ENCODE measurements at places on chromosomes 12 and 14.
A peak's percentile ranks its signal among the peaks of the same experiment; 100 is the strongest.

GRCh38 chr12:26047401-26048226 is 77.2 kb downstream of the BHLHE41 start:
- H3K27me3 ChIP-seq: no peaks in the 10 kb centered on the region
- H3K4me1 ChIP-seq: no peaks in the 10 kb centered on the region
- no peak for ATAC-seq
- H3K36me3 ChIP-seq: no peaks in the 10 kb centered on the region
- no peak overlapping the region for H3K4me3 ChIP-seq

- ATAC-seq: no peak
- no peak overlapping the region for H3K27ac ChIP-seq
- H3K4me3 ChIP-seq: no peak overlapping the region
- peaks cover 33% of the 10 kb centered on the region for H3K36me3 ChIP-seq
- H3K4me1 ChIP-seq: no peaks in the 10 kb centered on the region
Observed at GRCh38 chr14:73576391-73576790, 7.4 kb downstream of the ACOT2 start.

- no peak overlapping the region for H3K27ac ChIP-seq
- no peak for ATAC-seq
- peaks cover 6% of the 10 kb centered on the region for H3K4me1 ChIP-seq
Observed at GRCh38 chr14:48710133-48710532, 876.0 kb downstream of the RPS29 start.

DNA sequence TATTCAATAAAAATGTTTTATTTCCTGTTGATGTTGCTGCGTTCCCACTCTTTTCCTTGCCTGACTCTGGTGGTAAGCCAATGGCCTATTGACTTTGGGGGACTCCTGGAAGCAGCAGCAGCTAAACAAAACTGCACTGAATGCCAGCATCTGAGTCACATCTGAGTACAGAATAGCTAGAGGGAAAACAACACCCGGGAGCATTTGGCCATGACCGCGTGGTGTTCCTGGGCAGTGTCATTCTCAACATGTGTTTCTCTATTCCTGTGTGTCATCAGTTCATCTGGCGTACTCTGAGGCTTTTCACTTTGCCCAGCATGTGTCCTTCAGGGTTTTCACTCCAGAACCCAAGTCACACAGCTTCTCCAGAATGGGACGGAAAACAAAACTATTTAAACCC is 238.8 kb downstream of the PAWR start:
- no peaks in the 10 kb centered on the region for H3K36me3 ChIP-seq
- no peak for ATAC-seq
- no peaks in the 10 kb centered on the region for H3K27me3 ChIP-seq
- H3K4me3 ChIP-seq: no peak overlapping the region
- H3K27ac ChIP-seq: no peak overlapping the region
- no peaks in the 10 kb centered on the region for H3K4me1 ChIP-seq

- H3K4me3 ChIP-seq: no peak overlapping the region
- H3K27me3 ChIP-seq: no peaks in the 10 kb centered on the region
- peaks cover 17% of the 10 kb centered on the region for H3K36me3 ChIP-seq
- no peak overlapping the region for H3K27ac ChIP-seq
- no peak for ATAC-seq
Observed at GRCh38 chr12:50006754-50007442, 18.4 kb downstream of the RACGAP1 start.

DNA sequence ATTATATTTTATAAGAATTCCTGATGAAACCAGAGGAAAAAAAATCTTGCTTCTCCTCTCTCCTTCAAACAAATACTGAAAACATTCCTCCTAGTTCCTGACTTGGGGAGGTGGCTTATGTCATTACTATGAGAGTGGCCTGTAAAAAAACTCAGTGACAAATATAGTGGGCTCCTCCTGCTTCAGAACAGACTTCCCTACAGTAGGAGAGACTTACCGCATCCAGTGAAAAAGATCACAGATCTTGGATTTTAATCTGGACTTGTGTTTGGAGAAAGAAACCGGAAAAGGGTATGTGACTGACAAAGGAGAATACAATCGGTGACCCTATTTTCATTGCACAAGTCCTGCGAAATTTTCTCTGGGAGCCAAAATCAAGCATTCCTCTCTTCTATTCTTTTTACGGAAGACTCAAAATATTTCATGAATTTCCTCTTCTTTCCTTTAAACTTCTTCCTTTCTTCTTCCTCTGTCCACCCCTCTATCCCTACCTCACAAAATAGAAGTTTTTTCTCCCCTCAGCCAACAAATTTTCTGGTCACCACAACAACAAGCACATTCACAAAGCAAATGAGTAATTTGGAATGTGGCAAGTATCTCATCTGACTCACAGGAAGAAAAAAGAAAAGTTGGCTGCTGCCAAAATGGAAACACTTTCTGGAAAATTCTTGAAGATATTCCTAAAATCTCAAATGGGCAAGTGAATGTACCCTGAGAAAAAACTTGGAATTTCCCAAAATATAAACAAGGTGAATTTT is 185.1 kb upstream of the CDKN3 start:
- H3K36me3 ChIP-seq: no peaks in the 10 kb centered on the region
- no peaks in the 10 kb centered on the region for H3K4me1 ChIP-seq
- peaks cover 9% of the 10 kb centered on the region for H3K27me3 ChIP-seq
- H3K27ac ChIP-seq: no peak overlapping the region
- no peak overlapping the region for H3K4me3 ChIP-seq

- no peak overlapping the region for H3K27ac ChIP-seq
- no peak for ATAC-seq
- H3K4me1 ChIP-seq: peaks cover 28% of the 10 kb centered on the region
- H3K36me3 ChIP-seq: no peaks in the 10 kb centered on the region
- H3K27me3 ChIP-seq: peaks cover 52% of the 10 kb centered on the region
Observed at GRCh38 chr12:47993491-47993890, 10.8 kb downstream of the COL2A1 start.

DNA sequence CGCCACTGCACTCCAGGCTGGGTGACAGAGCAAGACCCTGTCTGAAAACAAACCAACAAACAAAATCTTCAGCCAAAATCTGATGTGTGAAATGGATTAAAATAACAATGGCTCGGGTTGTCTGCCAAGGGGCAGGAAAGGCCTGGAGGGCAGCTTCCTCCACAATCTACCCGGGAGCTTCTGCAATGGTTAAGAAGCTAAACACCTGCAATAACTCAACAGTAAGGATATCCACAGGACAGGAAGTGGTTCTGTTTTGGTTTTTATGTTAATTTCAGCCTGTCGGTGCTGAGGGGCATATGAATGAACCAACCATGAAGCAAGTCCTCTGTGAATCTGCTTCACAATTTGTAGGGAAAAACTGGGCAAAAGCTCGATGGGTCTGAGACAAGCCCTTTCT is 34.4 kb downstream of the RAD52 start:
- no peaks in the 10 kb centered on the region for H3K27me3 ChIP-seq
- H3K4me1 ChIP-seq: peaks cover 22% of the 10 kb centered on the region
- peak overlapping the region; percentile 23 for H3K27ac ChIP-seq
- no peak overlapping the region for H3K4me3 ChIP-seq
- ATAC-seq: no peak
